Trophoblast cell (in vitro differentiated cells and primary cell): ENCODE measurements at places on chromosomes 12 and 14.

DNA sequence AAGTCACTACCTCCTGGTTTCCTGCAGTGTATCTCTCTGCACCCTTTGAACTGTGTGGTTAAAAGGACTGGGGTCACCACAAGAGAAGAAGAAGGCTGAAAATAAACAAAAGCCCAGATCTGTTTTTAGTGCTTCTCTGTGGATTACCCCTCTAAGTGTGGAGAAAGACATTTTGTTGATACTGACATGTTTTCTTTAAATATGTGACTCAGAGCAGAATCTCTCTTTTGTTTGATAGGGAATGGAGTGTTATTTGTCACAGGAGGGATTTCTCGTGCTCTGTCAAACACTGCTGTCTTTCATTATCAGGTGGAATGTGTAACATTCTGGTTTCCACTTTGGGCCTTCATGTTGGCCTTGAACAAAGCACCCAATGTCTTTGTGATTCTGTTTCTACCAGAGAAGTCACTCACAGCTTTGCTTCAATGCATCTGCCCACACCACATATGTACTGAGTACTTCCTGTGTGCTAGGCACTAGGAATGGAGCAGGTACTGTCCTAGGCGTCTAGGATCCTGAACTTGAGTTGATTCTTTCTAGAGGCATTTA lies 82.1 kb downstream of the PLXNC1 start:
- H3K4me3 ChIP-seq = no peak overlapping the region
- no peak overlapping the region for H3K27ac ChIP-seq
- no peaks in the 10 kb centered on the region for H3K36me3 ChIP-seq
- H3K4me1 ChIP-seq = no peaks in the 10 kb centered on the region
- H3K27me3 ChIP-seq = no peaks in the 10 kb centered on the region

GRCh38 chr14:38554026-38554425 lies 298.1 kb upstream of the CLEC14A start:
- H3K4me1 ChIP-seq = no peaks in the 10 kb centered on the region
- no peak overlapping the region for H3K4me3 ChIP-seq
- no peak for DNase-seq
- no peak overlapping the region for H3K27ac ChIP-seq

DNA sequence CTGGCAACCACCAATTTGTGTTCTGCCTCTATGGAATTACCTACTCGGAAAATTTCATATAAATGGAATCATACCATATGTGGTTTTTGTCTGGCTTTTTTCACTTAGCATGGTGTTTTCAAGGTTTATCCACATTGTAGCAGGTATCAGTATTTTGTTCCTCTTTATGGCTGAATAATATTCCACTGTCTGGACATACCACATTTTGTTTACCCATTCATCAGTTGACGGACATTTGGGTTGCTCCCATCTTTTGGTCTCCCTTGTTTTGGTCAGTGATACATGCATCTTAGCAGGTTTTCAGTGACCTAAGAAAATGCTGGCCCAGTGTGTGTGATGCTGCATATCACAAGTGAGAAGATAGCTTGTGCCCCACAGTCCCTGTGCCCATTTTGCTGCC lies 21.2 kb downstream of the CALM1 start:
- H3K27ac ChIP-seq = no peak overlapping the region
- no peak for DNase-seq
- H3K36me3 ChIP-seq = no peaks in the 10 kb centered on the region
- H3K4me1 ChIP-seq = no peaks in the 10 kb centered on the region
- H3K27me3 ChIP-seq = no peaks in the 10 kb centered on the region

GRCh38 chr12:4280351-4281163 lies 7.0 kb downstream of the CCND2 start:
- peaks cover 82% of the 10 kb centered on the region for H3K36me3 ChIP-seq
- peaks cover 8% of the 10 kb centered on the region for H3K4me1 ChIP-seq
- no peaks in the 10 kb centered on the region for H3K27me3 ChIP-seq
- H3K27ac ChIP-seq = no peak overlapping the region
- no peak for DNase-seq
- peak overlapping the region; percentile 10 for H3K4me3 ChIP-seq

DNA sequence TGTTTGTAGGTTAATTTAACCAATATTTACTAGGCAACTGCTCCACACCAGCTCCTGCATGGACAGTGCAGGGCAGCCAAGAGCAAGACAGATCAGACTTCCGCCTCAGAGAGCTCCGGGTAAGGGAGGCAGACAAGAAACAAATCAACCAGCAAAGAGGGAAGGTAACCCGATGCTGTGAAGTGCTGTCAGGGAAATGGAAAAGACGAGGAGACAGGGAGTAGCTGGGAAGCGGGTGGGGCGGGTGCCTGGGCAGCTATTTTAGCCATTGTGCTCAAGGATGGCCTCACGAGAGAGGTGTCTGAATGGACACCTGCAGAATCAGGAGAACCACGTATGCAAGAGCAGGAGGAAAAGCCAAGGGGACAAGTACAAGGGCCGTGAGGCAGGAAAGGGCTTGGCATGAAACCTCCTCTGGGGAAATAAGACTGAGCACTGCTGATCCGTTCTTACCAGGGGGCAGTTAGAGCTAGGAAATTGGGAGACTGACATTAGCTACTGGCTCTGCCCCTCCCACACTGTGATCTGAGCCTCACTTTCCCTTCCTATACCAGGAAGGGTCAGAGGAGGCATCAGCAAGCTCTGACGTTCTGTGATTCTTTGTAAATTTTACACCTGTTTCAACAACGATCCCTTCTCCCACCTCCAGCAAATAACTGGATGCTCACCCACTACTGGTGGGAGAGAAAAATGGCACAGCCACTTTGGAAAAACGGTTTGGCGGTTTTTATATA lies 6.5 kb upstream of the TMEM119 start:
- no peak overlapping the region for H3K4me3 ChIP-seq
- no peak overlapping the region for H3K27ac ChIP-seq
- DNase-seq = no peak
- no peaks in the 10 kb centered on the region for H3K27me3 ChIP-seq

DNA sequence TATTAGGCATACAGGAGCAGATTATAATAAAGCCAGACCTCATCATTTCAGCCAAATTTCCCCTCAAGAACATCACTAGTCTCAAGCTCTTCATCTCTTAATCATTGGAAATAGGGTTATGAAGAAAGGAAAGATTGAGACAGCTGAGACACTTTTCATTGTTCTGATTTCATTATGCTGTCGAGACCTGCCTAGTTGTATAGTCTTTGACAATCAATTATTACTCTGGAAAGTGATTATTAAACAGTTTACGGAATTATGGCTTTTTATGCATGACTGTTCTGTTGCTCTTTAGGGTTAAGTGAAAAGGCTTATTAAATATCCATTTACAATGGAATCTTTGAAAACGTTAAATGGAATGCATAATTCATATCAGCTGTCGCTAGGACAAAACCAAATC lies 48.3 kb downstream of the TTC6 start:
- no peak overlapping the region for H3K27ac ChIP-seq
- no peaks in the 10 kb centered on the region for H3K4me1 ChIP-seq
- no peaks in the 10 kb centered on the region for H3K36me3 ChIP-seq
- DNase-seq = no peak
- no peak overlapping the region for H3K4me3 ChIP-seq
- no peaks in the 10 kb centered on the region for H3K27me3 ChIP-seq

DNA sequence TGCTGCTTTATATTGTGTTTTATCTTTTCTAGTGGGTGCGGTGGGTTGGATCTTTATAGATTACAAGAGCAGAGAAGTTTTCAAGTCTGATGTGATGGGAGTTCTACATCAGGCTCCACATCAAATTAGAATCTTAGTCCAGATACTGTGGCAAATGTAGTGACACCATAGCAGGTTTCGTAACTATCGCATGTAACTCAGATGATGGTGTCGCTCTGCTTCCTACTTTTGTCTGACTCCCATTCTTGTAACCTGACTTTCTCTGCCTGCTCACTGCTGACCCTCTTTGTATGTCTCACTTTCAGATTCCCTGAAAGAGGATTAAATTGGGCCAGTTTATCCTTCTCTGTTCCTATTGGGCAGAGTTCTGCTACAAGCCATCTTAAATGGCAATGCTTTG lies 22.8 kb upstream of the FBXO34 start:
- H3K27ac ChIP-seq = no peak overlapping the region
- no peak for DNase-seq
- no peaks in the 10 kb centered on the region for H3K27me3 ChIP-seq
- no peaks in the 10 kb centered on the region for H3K4me1 ChIP-seq

DNA sequence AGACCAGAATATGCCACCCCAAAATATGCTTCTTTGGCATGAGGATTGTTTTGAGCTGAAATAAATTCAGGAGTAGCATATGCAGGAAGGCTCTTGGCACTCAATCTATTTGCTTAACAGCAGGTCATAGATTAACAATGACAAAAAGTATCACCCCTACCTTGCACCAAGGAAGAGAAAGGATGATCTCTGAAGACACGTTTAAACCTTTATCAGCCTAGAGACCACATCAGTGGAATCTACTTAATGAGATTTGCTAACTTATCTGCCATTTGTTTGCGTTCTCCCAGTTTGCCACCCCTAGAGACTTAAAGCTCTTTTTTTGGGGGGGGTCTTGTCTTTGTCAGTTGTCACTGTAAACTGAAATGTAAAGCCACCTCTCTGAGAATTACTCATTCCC lies 1278.7 kb upstream of the USP15 start:
- no peaks in the 10 kb centered on the region for H3K4me1 ChIP-seq
- no peaks in the 10 kb centered on the region for H3K27me3 ChIP-seq
- no peak for DNase-seq

DNA sequence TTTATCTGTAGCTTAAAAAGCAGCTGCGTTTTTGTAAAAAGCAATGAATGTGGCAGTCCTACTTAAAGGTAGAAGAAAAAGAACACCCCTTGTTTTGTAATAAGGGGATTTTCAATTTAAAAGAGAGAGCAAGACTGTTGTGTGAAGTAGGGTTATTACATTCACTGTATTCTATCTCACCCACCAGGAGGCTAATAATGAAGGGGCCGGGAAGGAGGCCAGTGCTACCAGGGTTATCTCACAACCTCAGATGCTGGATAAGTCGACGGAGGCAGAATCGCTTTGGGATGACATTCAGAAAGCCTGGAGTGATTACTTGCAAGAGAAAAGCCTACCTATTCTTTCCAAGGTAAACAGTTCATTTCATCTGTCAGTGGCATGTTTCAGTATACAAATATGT lies 97.7 kb downstream of the RMST start:
- no peaks in the 10 kb centered on the region for H3K4me1 ChIP-seq
- H3K27ac ChIP-seq = no peak overlapping the region
- DNase-seq = no peak
- no peaks in the 10 kb centered on the region for H3K27me3 ChIP-seq
- H3K36me3 ChIP-seq = no peaks in the 10 kb centered on the region

DNA sequence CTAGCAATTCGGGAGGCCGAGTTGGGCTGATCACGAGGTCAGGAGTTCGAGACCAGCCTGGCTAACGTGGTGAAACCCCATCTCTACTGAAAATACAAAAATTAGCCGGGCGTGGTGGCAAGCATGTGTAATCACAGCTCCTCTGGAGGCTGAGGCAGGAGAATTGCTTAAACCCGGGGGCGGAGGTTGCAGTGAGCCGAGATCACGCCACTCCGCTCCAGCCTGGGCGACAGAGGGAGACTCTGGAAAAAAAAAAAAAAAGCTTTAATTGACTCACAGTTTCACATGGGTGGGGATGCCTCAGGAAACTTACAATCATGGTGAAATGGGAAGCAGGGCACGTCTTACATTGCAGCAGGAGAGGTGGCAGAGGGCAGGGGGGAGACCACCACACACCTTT lies 30.6 kb upstream of the SLC2A3 start:
- no peak overlapping the region for H3K27ac ChIP-seq
- H3K4me1 ChIP-seq = no peaks in the 10 kb centered on the region
- H3K4me3 ChIP-seq = no peak overlapping the region
- H3K36me3 ChIP-seq = no peaks in the 10 kb centered on the region

DNA sequence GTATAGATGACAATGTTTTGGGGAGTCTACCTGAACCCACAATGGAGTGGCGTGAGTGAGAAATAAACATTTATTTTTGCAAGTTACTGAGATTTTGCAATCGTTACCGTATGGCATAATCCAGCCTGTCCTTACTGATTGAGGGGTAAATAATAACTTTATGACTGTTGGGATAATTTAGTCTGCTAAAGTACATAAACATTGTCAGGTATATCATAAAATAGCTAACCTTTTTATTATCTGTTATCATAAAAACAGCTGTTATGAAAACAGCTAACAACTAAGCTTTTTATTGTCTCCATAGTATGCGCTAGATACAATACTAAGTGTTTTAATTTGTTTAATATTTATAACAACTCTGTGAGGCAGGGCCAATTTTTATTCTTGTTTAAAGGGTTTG lies 10.3 kb downstream of the ACSS3 start:
- H3K27me3 ChIP-seq = no peaks in the 10 kb centered on the region
- H3K36me3 ChIP-seq = no peaks in the 10 kb centered on the region
- DNase-seq = no peak
- no peak overlapping the region for H3K4me3 ChIP-seq

DNA sequence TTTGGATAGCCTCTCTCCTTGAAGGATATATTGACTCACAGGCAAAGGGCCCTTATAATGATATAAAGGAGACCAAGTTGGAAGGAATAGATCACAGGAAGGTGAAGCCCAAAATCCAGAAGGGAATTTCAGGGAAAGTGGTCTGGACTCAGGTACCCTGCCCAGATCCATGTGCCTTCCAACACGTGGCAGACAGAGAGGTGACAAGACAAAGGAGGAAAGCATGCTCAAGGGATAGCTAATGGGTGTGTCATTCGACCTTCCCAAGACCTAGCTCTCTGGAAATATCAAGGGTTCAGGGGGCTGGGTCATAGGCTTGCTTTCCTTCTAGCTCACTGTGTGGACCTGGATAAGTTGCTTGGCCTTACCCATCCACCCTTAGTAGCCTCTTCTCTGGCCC lies 214.3 kb downstream of the ZFP36L1 start:
- no peak for DNase-seq
- H3K27ac ChIP-seq = peak overlapping the region; percentile 66
- no peaks in the 10 kb centered on the region for H3K27me3 ChIP-seq
- H3K36me3 ChIP-seq = no peaks in the 10 kb centered on the region
- H3K4me3 ChIP-seq = no peak overlapping the region

- H3K36me3 ChIP-seq = no peaks in the 10 kb centered on the region
- no peak overlapping the region for H3K4me3 ChIP-seq
- no peaks in the 10 kb centered on the region for H3K4me1 ChIP-seq
- no peak overlapping the region for H3K27ac ChIP-seq
Measured at GRCh38 chr12:108231109-108231905, 102.2 kb downstream of the WSCD2 start.

DNA sequence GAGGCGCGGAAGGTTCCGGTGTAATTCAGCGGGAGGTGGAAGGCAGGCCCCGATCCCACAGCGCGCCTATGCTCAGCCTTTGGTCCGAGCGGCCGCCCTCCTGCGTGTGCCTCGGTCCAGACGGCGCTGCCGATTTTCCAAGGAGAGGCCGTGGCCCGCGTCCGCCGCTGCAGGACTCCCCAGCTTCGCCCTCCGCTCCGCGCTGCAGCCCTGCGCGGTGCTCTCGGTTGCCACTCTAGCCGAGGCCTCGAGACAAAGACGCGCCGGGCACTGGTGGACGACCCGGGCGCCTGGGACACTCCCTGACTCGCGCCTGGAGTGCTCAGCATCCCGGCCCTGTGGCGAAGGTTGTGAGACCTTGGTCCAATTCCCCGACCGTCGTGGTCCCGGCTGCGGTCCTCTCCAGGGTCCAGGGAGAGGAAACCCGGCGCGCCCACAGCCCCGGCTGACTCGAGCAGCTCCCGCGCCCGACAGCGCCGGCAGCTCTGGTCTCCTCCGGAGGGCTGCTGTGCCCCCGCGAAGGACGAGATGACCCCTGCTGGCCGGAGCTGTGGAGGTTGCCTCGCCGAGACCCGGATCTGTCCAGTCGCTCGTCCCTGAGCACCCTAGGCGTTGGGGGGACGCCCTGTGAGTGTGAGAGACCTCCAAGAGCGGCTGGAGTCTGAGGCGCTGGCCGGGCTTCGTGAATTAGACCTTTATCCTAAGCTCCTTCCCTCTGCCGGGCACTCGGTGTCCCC lies 6.5 kb downstream of the HOXC12 start:
- no peak overlapping the region for H3K27ac ChIP-seq
- H3K36me3 ChIP-seq = no peaks in the 10 kb centered on the region
- H3K4me1 ChIP-seq = no peaks in the 10 kb centered on the region
